ENCODE measurements at places on chromosomes 13 and 19. TPM values are rescaled to one million over a fixed set of nuclear protein-coding genes. Genes with fewer than 3 reads are reported as not detected.

GRCh38 chr13:45742985-45743384 lies 40.9 kb downstream of the CBY2 start:
- no peak for DNase-seq

DNA sequence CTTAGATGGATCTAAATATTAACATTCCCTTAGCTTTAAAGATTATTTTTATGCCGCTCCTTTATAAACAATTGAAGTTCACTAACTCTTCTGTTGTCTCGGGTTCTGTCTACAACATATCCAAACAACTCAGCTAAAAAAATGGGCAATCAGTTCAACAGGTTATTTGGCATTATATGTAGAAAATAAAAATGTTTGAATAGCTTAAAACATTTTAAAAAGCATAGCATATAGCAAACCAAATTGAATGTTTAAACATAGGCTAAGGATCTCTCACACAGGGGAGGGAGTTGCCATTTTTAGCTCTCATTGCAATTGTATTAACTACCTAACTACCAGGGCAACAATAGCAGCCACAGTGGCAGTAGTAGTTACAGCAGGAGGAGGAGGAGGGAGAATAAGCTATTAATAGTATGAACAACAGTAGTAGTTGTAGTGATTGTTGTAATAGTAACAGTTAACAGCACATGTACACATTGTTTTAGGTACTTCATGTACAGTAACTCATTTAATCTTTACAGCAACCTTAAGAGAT lies 404.2 kb downstream of the KCNRG start:
- no peak for DNase-seq

DNA sequence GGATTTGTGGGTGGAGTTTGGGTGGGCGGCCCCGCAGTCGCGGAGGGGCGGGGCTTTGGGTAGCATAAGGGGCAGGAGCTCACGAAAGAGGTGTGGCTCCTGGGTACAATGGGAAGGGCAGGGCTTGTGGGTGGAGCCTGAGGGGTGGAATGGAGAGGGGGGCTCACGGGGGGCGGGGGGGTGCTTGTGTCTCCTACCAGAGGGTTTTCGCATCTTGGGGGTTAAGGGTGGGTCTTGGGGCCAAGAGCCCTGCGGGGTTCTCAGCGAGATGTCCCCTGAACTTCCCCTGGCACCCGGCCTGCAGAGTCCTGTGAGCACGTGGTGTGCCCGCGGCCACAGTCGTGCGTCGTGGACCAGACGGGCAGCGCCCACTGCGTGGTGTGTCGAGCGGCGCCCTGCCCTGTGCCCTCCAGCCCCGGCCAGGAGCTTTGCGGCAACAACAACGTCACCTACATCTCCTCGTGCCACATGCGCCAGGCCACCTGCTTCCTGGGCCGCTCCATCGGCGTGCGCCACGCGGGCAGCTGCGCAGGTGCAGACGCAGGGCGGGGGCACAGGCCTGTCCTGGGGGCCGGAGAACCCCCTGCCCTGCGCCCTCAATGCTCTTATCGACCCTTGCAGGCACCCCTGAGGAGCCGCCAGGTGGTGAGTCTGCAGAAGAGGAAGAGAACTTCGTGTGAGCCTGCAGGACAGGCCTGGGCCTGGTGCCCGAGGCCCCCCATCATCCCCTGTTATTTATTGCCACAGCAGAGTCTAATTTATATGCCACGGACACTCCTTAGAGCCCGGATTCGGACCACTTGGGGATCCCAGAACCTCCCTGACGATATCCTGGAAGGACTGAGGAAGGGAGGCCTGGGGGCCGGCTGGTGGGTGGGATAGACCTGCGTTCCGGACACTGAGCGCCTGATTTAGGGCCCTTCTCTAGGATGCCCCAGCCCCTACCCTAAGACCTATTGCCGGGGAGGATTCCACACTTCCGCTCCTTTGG lies 5.1 kb downstream of the FSTL3 start:
- no peak for DNase-seq

GRCh38 chr13:94607056-94607455 lies 5.4 kb downstream of the GPR180 start:
- DNase-seq = no peak

- DNase-seq = no peak
Observed at GRCh38 chr13:49302222-49302621, 54.5 kb downstream of the CDADC1 start.

- DNase-seq = no peak
Observed at GRCh38 chr19:57212109-57212508, 18.7 kb upstream of the AURKC start.

C19orf38 gene
- 0.27 TPM for total RNA-seq

Data from osteocyte (in vitro differentiated cells).